Suprapubic skin (tissue), 4 donors: ENCODE measurements at places on chromosomes 2 and 18. TPM values are rescaled to one million over a fixed set of nuclear protein-coding genes. Genes with fewer than 3 reads are reported as not detected.
A peak's percentile ranks its signal among the peaks of the same experiment; 100 is the strongest.

The KLHL14 gene
- total RNA-seq = 0.24 TPM

- no peaks in the 10 kb centered on the region for H3K36me3 ChIP-seq
- H3K4me1 ChIP-seq = no peaks in the 10 kb centered on the region
- peaks cover 21% of the 10 kb centered on the region for H3K27me3 ChIP-seq
- no peak overlapping the region for H3K27ac ChIP-seq
These were observed 24.7 kb upstream of the NAGK start for GRCh38 chr2:71043531-71044407.

The ZNF396 gene
- 1.0 TPM for total RNA-seq

DNA sequence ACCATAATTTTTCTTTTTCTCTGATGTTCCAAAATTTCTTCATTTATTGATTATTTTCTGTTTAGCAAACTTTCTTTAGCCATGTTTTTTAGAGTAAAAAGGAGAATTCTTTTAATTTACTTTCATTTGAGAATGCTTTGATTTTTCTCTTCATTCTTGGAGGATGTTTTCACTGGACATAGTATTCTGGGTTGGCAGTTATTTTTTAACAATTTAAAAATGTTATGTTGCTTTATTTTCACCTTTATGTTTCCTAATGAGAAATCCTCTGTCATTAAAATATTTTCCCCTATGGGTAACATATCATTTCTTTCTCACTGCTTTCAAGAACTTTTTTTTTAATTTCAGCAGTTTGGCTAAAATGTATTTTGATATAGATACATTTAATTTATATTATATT lies 631.4 kb upstream of the CDH2 start:
- no peaks in the 10 kb centered on the region for H3K4me1 ChIP-seq
- no peaks in the 10 kb centered on the region for H3K27me3 ChIP-seq
- H3K36me3 ChIP-seq = no peaks in the 10 kb centered on the region
- H3K27ac ChIP-seq = no peak overlapping the region

- DNase-seq = peak; percentile 86
- H3K4me1 ChIP-seq = peaks cover 13% of the 10 kb centered on the region
- H3K36me3 ChIP-seq = no peaks in the 10 kb centered on the region
- peak overlapping the region; percentile 80 for H3K4me3 ChIP-seq
- H3K27ac ChIP-seq = peak overlapping the region; percentile 83
- no peaks in the 10 kb centered on the region for H3K27me3 ChIP-seq
These were observed 154.6 kb downstream of the CCDC74A start for GRCh38 chr2:131682122-131682944.

DNA sequence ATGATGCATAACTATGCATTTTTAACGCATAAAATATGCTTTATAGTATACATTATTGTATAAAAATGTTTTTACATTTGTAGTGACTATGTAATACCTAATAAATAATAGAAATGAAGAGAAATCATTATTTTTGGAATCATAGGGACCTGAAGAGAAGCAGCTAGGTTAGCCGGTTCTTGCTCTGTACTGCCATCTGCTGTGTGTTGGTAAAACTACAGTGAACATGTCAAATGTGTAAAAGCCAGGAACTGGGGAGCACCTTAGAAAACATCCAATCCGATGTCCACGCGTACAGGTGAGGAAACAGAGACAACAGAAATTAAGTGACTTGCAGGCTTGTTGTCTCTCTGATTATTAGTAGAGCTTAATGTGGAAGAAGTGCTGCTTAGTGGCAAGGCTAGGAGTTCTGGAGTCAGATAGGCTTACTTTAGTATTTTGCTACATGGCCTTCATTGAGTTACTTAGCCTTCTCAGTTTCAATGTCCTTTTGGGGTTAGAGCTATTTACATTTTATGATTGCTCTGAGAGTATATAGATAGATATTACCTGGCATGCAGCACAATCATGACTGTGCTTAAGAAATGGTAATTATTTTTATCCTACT lies 386.5 kb downstream of the DLGAP1 start:
- H3K4me1 ChIP-seq = no peaks in the 10 kb centered on the region
- H3K4me3 ChIP-seq = no peak overlapping the region
- no peaks in the 10 kb centered on the region for H3K36me3 ChIP-seq
- H3K27ac ChIP-seq = no peak overlapping the region
- DNase-seq = no peak
- H3K27me3 ChIP-seq = no peaks in the 10 kb centered on the region

The HMSD gene
- not detected for total RNA-seq

The MGAT5 gene
- total RNA-seq = 42.1 TPM

DNA sequence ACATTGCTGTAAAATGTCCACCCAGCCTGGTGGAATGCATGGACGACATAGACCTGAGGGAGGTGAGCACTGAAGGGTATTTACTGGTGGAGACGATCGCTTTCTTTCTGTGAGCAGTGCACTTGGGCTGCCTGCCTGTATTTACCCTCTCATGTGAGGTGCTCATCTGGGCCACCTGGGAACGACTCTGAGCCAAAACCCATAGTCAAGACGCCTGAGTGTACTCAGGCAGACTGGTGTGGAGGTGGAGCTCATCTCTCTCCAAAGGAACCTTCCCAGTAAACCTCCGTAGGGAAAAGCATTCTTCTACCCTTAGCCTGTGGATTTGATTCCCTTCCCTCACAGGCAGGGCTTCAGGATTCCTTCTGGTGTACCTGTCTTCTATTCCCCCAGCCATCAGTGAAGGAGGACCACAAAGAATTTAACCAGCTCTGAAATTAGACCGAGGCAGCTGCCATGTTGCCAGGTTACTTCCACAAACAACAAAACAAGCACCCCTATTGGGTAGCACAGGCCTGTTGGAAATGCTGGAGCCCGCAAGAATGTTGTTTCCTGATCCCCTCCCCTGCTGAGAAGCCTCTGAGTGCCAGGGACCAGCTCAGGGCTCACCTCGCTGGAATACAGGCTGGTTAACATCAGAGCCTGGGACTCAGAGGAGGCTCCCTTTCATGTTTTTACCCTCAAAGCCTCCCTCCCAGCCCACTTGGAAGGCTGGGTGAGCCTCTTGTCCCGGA lies 47.5 kb upstream of the TXNDC2 start:
- no peaks in the 10 kb centered on the region for H3K36me3 ChIP-seq
- H3K4me1 ChIP-seq = peaks cover 19% of the 10 kb centered on the region
- H3K27ac ChIP-seq = peak overlapping the region; percentile 9
- no peak for DNase-seq
- no peaks in the 10 kb centered on the region for H3K27me3 ChIP-seq

The C2orf42 gene
- total RNA-seq = 12.5 TPM

The AQP12A gene
- not detected for total RNA-seq

The HOXD8 gene
- 1.4 TPM for total RNA-seq

DNA sequence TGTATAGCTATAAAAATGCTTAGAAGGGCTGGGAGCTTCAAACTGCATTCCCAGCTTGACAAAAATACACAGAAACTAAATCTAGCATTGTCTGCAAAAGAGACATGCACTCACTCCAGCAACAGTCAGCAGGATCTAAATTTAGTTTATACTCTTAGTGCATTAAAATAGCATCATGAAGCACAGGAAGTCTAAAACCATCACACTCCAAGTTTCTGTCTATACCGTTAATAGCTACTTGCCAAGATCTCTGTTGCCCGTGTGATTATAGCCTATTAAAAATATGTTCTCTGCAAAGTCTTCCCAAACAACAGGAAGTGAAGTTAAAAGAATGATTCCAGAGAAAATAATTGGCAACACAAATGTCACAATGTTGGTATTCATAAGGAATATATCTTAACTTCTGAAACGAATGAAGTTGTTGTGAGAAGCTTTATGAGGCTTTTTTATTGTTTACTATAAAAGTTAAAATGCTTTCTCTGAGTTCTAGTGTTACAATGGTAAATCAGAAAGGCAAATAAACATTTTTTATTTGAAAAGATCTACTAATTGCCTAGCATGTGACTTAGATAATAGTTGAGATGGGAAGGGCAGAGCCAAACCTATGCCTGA lies 184.2 kb downstream of the ZNF385B start:
- no peak overlapping the region for H3K27ac ChIP-seq
- H3K4me1 ChIP-seq = peaks cover 18% of the 10 kb centered on the region
- no peaks in the 10 kb centered on the region for H3K36me3 ChIP-seq
- H3K27me3 ChIP-seq = no peaks in the 10 kb centered on the region
- DNase-seq = no peak
